ENCODE measurements at places on chromosomes 7 and 10.

- no peak for DNase-seq
Observed at GRCh38 chr7:80584778-80585177, 53.7 kb upstream of the CD36 start.

DNA sequence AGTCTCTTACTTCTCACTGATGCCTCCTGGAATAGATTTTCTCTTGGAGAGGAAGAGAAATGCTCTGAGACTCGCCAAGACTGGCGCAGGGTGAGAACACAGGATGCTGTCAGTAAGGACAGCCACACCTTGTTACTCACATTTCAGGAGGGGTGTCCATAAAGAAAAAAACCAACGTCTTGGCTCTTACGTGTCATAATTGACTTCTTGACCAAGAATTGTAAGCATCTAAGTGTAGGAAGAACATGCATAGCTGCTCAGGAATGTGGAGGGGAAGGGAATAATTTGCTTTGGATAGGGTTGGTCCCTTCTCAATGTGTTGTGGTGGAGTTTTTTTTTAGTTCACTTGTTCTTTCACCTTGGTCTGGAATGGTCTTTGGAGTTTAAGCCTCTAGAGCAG lies 43.8 kb upstream of the ZNF438 start:
- DNase-seq, result no peak

DNA sequence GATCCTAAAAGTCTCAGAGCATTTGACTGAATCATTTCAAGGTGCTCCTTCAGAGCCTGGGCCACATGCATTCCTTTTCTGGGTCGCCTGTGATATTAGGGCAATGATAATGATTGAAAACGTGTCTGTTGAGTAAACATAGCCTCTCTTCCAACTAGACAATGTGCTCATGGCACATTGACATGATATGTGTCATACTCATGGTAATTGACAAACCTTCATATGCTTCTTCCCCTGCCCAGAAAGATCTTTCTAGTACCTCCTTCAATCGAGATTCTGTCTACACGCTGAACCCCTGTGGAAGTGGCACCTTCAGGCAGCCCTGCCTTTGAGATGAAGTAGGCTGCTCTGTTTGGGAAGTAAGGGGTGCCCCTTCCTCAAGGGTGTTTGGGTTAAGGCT lies 98.9 kb upstream of the TCF7L2 start:
- DNase-seq, result no peak

DNA sequence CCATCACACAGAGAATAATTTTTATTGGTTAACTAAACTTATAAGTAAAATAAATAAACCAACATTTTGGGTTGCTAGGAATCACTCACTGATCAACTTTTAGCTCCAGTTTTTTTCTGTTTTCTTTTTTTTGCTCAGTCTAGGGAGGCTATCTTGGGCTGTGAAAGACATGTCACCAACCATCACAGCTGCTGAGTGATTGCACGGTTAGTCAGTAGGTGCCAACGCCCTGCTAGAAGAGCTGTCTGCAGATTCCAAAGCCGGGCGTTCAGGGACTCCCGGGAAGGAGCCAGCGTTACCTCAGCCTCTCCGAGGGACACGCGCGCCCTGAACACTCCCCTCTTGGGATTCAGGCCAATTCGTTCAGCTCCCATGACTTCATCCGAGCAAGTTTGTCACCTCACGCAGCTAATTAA lies 604 bp upstream of the STAM start:
- DNase-seq, result peak; percentile 88

DNA sequence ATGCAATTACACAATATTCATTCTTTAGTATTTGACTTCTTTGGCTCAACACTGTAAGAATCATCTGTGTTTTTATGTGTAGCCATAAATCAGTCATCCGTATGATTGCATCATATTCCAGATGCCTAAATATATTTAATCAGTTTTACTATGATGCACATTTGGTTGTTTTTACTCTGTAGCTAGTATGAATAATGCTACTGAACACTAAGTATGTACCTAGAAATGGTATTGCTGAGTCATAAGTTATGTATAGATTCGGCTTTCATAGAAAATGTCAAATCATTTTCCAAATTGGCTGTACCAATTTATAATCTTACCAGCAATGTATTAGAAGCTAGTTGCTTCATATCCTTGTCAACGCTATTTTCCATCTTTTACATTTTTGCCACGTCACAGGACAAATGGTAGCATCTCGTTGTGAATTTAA lies 197.3 kb upstream of the PLXNA4 start:
- no peak for DNase-seq

DNA sequence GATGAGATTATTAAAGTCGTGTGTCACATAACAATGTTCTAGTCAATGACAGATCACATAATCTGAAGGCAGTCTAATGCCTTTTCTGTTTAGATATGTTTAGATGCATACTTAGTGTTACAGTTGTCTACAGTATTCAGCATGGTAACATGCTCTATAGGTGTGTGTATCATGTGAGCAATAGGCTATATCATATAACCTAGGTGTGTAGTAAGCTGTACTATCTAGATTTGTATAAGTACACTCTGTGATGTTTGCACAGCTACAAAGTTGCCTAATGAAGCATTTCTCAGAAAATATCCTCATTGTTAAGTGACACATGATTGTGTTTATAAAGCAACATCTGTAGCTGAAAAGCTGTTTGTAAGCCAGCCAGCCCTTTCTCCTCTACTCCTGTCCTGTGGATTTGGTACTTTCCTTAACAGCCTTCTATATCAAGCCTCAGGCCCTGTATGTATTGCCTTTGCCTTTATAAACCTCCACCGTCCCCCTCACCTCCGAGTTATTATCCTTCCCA lies 6.3 kb downstream of the HECTD2 start:
- DNase-seq, result no peak

DNA sequence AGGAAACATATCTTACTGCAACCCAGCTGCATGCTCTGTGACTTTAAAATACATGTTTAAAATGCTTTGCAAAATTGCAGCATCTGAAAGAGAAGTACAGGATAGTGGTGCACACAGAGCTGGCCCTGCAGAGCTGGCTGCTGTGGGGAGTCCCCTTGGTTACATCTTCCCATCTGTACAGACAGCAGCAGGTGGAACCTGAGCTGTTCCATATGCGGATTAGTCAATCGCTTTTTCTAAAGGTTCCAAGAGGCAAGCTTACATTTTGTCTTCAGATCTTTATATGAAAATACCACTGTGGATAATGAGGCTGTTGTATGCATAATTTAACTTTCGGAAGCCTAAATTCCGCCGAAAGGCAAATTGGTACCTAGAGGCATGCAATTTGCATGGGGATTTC lies 444.1 kb downstream of the NRG3 start:
- no peak for DNase-seq

DNA sequence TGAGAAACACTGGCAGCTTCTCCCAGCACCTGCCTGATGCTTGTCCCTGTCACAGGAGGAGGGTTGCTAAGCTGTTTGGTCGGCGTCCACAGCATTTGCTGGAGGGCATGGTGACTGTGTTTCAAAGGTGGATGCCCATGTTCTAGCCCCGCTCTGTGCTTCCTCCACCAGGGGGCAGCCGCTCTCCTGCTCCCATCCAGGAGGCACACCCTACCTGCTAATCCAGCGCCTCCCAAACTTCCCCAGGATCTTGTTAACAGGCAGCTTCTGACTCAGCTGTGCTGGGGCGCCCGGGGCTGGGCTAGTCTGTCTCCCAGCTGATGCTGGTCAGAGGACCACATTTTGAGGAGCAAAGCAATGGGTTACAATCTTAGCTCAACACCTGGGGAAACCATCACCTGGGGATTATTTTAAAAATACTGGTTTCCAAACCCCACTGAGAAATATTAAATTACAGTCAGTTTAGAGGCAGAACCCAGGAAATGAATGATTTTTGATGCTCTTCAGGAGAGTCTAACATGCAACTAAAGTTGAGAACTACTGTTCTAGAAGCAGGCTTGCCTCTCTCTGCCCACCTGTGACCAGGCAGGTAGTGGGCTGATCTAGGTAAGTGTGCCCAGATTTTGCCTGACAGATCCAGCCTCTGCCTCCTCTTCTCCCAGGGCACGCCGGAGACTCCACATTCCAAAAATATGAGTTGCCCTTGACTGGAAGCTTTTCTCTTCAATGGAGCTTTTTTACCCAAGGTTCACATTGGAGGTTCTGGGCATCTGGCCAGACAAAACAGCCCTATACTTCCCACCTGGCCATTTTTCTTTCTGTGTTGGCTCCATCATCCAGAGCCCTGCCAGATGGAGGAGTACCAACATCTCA lies 92.7 kb upstream of the GPR26 start:
- peak; percentile 73 for DNase-seq

DNA sequence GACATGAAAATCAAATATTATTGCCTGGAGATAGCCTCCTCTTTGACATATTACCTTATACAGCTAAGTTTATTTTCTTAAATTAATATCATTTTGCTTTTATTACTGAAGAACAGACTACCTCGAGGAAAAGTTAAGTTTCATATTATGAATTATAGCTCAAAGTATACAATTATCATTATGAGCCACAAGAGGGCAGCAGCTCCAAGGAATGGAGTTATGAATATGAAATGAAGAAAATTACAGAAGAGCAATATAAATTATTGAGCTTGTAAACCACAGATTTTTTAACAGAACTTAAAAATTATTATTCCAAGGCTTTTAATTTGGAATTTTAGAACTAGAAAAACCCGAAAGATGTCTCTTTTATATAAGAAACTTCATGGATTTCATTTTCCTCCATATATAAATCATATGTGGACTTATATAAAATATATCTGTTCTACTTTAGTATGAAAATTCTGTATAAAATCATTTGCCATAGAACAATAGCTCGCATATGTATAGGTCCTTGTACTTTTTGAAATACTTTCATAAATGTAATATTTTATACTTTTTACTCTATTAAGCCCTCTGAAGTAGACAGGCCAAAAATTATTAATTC lies 40.1 kb downstream of the IQUB start:
- DNase-seq, result peak; percentile 44

- no peak for DNase-seq
Observed at GRCh38 chr7:69515495-69516212, 82.6 kb upstream of the AUTS2 start.

- no peak for DNase-seq
Observed at GRCh38 chr10:114506871-114507385, 102.6 kb upstream of the AFAP1L2 start.

- no peak for DNase-seq
Observed at GRCh38 chr7:157235357-157236333, 96.9 kb downstream of the UBE3C start.

DNA sequence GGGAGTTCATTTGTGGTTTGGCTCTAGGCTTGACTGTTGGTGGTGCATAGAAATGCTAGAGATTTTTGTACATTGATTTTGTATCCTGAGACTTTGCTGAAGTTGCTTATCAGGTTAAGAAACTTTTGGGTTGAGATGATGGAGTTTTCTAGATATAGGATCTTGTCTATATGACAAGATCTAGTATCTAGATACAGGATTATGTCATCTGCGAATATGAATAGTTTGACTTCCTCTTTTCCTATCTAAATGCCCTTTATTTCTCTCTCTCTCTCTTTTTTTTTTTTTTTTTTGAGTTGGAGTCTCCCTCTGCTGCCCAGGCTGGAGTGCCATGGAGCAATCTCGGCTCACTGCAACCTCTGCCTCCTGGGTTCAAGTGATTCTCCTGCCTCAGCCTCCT lies 62.9 kb downstream of the MGAM2 start:
- DNase-seq, result no peak

DNA sequence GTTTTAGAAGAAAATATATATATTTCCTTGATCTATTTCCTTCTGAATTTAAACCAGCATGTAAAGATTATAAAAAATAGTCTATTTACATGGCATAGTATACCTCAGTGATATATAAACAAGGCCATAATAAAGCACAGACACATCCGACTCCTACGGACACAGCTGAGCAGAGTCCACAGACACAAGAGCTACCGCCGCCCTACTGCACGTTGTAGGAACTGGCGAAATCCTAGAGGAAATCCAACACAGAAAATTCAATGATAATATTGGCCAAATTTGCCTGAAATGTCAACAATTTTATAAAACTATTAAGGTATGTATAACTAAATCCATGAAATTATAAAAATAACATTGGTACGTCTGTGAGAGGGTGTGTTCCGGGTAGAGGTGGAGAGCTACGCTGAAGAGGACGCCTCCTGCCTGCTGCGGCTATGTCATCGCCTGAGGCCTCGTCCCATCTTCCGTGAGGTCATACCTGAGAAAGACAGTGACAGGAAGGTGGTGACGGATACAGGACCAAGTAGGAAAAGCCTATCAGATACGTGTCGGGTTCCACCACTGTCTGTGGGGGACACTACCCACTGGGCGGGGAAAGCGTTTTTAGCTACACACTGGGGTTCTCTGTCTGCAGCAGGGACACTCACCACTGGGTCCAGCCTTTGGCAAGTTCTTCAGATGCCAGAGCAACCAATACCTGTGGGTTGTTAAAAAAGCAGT lies 29.3 kb upstream of the NCAPG2 start:
- DNase-seq, result no peak

DNA sequence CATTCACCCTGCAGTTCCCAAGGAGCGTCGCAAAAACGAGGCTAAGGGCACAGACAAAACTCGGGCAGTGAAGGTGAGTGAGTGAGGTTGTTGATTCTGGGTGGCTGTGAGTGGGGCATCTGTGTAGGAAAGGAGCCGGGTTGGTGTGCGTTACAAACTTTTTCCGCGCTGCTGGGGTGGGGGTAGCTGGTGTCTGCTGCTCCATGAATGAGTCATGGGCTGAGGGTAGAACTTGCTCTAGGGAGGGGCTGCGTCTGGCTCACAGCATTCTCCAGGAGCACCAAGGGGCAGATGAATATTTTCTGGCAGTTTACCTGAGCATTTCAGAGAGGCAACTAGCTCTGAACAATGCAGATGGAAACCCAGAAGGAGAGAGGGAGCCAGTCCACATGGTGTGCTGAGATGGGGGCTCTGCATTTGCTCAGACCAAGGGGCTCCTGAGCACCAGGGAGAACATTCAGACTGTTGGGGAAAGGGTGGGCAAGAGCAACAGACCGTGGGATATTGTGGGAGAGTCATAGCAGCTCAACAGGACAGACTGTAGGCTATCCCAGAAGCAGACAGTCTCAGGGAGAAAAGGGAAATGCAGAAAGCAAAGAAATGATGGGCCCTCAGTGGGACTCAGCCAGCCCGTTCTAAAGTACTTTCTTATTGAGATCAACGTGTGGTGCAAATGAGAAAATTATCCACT lies 18.8 kb downstream of the NOBOX start:
- peak; percentile 50 for DNase-seq

DNA sequence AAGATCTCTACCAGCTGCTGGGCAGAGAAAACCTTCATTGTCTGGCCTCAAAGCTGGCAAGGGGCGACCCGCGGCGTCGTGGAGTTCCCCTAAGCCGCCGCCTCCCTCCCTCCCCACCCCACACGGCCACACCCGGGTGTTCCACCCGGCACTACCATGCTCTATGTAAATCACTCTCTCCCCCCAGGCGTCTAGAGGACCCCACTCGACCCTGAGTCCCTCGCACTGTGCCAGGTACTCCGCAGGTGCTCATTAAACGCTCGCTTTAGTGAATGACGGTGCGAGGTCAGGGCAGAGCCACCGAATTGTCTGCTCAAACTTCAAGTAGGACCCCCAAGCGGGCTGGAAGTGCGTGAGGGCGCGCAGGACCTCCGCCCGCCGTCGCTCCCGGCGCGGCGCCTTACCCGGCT lies 628 bp downstream of the PARP12 start:
- no peak for DNase-seq

GRCh38 chr7:141416650-141417270 lies 134.4 kb upstream of the AGK start:
- DNase-seq, result no peak

Measured in SW480 (cell line).